Activated naive CD4-positive, alpha-beta T cell treated with Interleukin-2 at 50 U/mL for 16 hours (primary cell): ENCODE measurements at places on chromosomes 12 and 14.

- DNase-seq: no peak
Measured at GRCh38 chr12:131867891-131868675, 26.3 kb upstream of the ULK1 start.

- DNase-seq: no peak
Measured at GRCh38 chr12:96473394-96474093, 15.8 kb upstream of the CFAP54 start.

GRCh38 chr12:97493731-97494130 lies 31.1 kb downstream of the RMST start:
- DNase-seq: no peak

GRCh38 chr12:26790645-26790994 lies 42.4 kb downstream of the ITPR2 start:
- no peak for DNase-seq

- no peak for DNase-seq
Measured at GRCh38 chr12:26056335-26056734, 68.5 kb downstream of the BHLHE41 start.
